ENCODE measurements at places on chromosomes 16 and 17.

- DNase-seq: no peak
Observed at GRCh38 chr17:3027786-3028532, 35.4 kb downstream of the OR1D5 start.

GRCh38 chr17:81097134-81097942 lies 62.4 kb downstream of the BAIAP2 start:
- DNase-seq: peak; percentile 22

DNA sequence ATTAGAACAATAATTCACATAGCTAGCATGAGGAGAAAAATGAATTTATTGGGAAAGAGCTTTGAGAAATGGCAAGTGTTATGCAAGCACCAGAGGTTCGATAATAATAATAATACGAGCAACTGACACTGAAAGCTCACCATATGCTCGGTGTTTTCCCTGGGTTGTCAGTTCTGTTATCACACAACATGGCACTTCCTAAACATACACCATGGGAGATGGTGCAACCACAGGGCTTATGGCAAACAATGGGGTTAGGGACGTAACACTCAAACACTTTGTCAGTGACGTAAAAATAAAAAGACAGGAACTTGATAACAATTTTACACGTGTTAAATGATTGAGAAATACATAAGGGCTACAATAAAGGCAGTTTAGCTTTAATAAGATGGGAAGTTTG lies 23.7 kb downstream of the OR1D5 start:
- DNase-seq: no peak

GRCh38 chr16:72203401-72203800 lies 31.4 kb upstream of the PMFBP1 start:
- DNase-seq: no peak

DNA sequence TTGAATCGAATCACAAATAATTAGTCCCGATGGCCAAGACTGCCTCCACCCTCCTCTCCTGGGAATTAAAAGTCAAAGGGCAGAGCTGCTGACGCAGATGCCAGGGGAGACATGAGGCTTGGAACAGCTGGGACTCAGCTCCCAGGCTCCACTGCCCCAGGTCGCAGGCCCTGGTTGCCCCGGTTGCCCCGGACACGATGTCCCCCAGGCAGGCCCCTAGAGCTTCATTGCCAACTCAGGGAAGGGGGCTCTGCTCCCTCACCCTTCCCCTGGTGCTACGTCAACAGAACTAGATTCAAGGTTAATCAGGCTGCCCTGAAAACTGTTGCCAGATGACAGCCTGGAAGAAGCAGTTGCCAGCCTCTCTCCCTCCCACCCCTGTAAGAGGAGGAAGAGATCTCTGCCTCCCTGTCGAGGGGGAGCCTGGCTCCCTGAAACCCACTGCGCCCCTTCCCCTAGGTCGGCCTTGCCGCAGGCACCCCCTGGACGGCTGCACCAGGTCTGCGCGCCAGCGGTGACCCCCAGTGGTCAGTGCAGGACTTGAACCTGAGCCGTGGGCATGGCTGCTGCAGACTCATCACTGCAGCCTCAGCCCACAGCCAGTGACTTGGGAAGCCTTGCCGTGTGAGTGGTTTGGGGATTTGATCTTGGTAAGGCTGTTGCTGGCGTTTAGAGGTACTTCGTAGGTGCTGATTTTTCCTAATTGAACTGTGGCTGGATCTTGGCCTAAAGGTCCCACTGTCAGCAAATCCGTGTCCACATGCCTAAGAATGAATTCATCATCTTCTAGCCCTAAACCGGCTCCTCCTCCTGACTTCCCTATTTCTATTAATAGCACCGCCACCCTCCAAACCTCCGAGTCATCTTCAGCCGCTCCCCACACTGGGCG lies 84.1 kb upstream of the TOB1 start:
- DNase-seq: no peak

- no peak for DNase-seq
Observed at GRCh38 chr17:22671110-22671509, 978.8 kb downstream of the KCNJ18 start.

- DNase-seq: no peak
Observed at GRCh38 chr17:77443748-77444260, 303.0 kb downstream of the SEC14L1 start.

DNA sequence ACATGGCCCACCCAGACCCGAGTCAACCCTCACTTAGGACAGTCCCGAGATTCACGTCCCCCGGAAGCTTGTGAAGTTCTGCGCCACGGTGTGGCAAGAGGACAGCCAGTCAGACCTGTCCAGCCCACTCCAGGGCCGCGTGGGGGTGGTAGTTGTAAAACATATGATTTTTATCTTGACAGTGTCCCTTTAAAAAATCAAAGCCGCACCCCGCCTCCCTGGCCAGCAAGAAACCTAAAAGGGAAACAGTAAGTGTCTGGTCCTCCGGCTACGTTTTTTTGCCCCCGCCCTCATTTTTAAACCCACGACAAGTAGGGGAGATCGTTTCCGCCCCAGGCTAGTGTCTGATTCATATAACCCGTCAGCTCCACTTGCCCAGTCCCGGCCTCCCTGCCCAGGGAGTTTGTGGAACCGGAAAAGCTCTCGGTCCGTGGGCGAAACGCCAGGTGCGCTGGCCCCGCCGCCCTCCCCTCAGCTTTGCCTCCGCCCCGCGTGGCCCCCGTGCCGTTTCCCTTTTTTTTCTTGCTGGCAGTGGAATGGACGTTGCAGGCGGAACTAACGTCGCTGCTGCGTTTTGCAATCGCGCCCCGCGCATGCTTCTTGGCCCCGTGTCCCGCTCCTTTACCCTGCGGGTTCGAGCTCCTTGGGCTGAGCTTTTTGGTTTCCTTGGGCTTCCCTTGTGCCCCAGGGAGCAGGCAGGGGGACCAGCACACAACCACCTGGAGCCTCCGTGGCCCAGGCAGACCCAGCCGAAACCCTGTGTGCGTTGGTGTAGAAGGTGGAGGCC lies 13.3 kb upstream of the NUDT16L1 start:
- no peak for DNase-seq

DNA sequence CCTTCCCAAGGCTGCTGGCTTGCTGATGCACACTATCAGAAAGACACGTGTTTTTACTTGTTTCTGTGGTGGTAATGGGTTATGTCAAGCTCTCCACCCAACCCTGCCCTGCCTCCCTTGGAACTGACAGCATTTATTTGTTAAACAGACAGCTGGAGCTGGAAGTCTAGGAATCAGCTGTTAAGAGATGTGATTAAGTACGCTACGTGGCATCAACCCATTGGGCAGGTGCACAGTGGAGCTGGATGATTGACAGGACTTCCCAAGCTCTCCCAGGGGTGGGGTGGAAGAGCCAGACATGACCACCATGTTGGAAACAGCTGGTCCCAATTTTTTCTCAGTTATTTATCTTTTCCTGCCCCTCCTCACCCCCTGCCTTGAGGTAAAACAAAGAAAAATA lies 49.4 kb downstream of the ADAMTS18 start:
- DNase-seq: no peak

GRCh38 chr16:78648517-78648916 lies 549.1 kb downstream of the WWOX start:
- DNase-seq: no peak

DNA sequence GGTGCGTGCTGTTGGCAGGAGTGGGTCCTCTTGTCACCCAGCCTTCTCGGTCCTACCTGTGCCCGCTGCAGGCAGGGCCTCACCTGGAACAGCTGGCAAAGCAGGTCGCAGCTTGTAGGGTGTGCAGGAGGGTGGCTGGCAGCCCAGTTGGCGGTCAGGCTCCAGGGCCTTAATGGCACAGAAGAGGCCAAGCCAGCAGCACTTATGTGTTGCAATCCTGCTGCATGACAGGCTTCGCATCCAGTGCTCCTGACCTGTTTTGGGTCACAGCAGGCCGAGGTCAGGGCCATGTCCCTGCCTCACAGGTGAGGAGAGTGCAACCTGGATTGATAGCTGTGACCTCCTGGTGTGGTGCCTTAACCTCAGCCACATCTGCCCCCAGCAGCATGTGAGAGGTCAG lies 31.9 kb downstream of the ZC3H18 start:
- DNase-seq: no peak

DNA sequence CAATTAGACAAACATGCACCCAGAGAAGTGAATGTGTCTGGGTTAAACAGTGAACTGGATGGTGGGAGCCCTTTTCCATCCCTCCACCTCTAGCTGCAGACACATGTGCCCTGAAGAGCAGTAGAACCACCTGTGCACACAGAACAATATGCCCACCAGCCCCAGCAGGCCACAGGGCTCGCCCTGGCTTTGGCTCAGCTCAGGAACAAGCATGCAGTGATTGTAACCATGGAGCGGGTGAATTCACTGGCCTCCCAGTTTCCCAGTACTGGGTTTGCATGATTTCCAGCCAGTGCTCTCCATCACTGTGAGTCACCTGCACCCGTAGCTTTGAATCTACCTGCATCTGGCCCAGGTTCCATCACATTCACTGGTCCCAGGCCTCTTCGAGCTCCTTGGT lies 5.2 kb downstream of the GPR179 start:
- no peak for DNase-seq

GRCh38 chr16:3878610-3879009 lies 1.9 kb downstream of the CREBBP start:
- no peak for DNase-seq

DNA sequence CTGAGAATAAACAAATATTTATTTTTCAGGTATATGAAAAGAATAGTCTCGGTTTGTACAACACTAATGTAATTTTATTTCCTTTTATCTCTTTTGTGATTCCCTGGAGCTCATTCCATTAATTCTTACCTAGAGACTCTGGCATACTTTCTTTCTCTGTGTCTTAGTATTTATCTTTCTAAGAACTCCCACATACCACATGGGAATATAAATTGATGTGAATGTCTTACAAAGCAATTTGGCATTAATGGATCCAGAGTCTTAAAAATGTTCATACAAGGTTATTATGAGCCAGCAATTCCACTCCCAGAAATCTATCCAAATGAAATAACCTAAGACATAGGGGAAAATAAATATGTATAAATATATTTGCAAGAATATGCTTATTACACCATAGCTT lies 202.7 kb downstream of the CDH11 start:
- no peak for DNase-seq

DNA sequence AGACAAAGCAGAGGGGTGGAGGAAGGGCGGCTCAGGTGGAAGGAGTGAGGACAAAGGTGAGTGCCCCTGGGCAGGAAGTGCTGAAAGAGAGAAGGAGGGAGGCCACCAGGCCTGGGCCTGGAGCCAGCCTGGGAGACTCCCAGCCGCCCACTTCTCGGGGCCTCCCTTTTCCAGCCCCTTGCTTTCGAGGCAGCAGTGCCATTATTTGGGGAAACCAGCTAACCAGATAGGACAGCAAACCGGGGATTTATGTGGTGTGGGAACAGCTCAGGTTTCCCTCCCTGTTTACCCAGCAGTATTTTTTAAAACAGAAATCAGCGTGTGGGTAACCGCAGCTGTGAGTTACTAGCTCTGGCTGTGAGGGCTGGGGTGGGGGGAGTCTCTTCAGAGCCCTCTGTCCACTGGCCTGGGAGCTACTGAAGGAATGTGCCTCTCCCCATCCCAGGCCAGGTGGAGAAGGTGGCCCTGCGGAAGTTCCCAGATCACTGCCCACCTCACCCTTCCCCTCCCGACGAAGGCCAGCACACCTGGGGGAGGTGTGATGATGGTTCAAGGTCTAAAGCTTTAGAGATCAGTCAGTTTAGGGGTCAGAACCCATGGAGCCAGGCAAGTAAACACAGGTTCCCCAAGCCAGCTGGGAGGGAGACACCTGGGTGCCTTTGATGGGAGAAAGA lies 8.4 kb upstream of the MEOX1 start:
- DNase-seq: no peak

DNA sequence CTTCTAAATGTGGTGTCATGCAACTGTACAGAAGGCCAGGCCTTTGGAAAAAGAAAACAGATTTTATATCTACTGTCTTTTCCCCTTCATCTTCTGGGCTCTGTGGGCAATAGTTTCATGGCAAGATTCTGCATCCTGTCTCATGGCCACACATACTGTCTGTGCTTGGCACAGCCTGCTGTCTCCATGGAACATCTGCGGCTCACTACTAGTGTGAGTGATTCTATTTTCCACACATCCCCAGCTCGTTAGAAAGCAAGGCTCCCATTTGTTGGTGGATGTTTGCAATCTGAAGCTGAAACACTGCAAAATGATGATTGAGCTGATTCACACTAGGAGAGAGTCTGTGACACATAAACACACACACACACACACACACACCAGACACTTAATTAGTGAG lies 32.4 kb downstream of the CACNG3 start:
- no peak for DNase-seq

- no peak for DNase-seq
Observed at GRCh38 chr16:84486126-84486525, 18.3 kb downstream of the MEAK7 start.

- no peak for DNase-seq
Observed at GRCh38 chr16:88886845-88887521, 20.5 kb upstream of the PABPN1L start.

GRCh38 chr17:77666881-77667395 lies 291.6 kb upstream of the TNRC6C start:
- peak; percentile 35 for DNase-seq

DNA sequence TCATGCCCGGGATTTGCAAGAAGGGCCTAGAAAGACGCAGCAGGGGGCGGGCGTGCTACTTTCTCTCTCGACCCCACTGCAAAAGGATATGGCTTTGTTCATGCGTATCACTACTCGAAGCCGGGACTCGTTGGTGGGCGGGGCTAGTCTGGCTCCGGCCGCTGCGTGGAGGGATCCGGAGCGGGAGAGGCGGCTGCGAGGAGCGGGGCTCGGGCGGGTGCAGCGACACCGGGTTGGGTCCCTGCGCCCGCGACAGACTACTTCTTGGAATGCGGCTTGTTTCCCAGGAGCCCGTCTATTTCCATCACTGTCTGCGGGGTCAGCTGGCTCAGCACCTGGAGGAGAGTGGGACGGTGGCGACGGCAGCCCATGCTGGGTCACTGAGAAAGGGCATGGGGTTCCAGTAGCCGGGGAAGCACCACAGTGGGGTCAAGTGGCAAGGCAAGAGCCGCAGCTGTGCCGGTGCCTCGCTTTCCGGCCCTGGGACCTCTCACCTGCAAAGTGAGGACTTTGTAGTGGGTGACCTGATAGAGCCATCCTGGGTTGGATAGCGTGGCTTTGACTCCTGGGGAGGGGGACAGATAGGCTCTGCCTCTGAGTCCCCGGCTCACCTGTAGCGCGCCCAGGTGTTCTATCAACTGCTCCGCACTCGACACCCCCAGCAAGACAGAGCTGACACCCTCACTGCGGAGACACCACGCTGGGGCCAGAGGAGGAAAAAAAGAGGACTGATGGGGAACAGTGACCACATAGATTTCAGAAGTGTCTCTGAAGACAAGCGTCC lies 6.6 kb downstream of the KCNAB3 start:
- DNase-seq: peak; percentile 71

GRCh38 chr16:16166085-16166484 lies 57.2 kb downstream of the ABCC6 start:
- no peak for DNase-seq

DNA sequence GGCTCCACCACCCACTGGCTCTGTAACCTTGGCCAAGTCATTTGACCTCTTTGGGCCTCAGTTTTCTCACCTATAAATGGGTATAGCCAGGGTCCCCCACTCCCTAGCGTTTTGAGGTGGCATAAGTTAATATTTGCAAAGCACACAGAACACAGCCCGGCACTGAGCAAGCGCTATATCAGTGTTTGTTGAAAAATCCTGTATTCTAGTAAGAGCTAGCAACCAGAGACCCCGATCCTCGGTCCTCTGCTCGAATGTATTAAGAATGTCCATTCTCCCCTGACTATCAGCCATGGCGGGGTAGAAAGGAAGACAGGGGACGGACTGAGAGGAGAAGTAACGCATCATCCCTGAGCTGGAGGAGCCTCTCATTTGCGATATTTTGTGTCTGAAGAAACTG lies 131.2 kb downstream of the IRF8 start:
- DNase-seq: no peak

Measured in stimulated activated CD8-positive, alpha-beta memory T cell treated with anti-CD3 and anti-CD28 coated beads, Interleukin-15, amount 100 ng/mL, for 1 hour (primary cell).